Stimulated activated CD8-positive, alpha-beta memory T cell treated with anti-CD3 and anti-CD28 coated beads, Interleukin-7, amount 100 ng/mL, for 4 hours (primary cell): ENCODE measurements at places on chromosomes 6 and 20.

- DNase-seq = no peak
Measured at GRCh38 chr20:38187517-38187916, 22.4 kb upstream of the TGM2 start.

- no peak for DNase-seq
Measured at GRCh38 chr6:34093854-34094430, 51.9 kb downstream of the GRM4 start.

- DNase-seq = no peak
Measured at GRCh38 chr20:5821627-5822215, 71.5 kb downstream of the SHLD1 start.

GRCh38 chr6:3748208-3749066 is 3.1 kb downstream of the PXDC1 start:
- no peak for DNase-seq

DNA sequence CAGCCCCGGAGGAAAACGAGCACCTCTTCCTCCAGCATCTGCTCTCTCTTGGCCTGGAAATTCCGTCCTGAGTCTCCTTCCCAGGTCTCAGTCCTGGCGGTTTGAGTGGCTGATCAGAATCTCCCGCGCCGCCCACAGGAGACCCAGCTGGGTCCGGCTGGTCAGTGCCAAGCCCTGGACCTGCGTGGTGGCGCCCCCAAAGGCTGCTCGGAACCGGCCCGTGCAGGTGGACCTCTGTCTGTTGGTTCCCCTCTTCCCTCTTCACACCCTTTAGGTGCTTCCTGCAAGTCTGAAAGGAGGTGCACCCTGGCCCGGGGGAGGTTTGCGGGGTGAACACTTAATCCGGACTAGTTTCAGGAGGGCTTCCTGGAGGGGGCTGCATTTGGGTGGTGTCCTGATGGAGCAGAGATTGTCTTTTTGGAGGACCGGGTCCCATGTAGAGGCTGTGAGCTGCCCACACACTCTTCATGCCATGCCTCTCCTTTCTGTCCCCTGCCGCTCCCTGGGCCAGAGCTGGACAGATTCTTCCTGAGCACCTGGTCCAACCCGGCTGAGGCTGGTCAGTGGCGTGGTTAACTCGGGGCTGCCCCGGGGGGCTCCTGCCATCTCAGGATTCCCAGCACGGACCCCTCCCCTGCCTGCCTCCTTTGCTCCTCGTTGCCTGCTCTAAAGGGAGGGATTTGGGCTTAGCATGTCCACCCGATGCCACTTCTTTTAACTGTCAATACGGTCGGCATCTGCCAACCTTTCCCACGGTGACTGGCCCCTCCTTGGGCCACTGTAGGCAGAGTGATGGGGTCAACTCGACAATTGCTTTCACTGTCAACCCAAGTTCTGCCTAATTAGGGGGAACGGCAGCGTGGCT is 16.5 kb upstream of the BHLHE23 start:
- no peak for DNase-seq

- DNase-seq = no peak
Measured at GRCh38 chr6:4349931-4350330, 214.6 kb upstream of the ECI2 start.

DNA sequence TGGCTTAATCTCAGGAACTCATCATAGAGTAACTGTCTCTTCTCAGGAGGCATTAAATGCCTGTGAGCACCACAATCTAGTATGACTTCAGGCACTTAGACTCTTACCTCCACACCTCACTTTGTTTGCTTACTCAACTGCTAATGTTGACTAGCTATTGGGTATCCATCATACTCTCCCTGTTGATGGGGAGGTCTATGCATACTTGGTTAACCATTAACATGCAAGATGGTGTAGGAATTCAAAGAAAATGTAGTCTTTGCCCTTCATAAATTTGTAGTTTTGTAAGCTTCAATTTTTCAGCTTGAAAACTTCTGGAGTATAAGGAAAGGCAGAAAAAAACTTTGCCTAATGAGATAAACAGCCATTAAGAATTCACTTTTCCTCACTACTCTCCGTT is 501.0 kb upstream of the MARCKS start:
- DNase-seq = no peak

- DNase-seq = no peak
Measured at GRCh38 chr6:64589961-64590360, 954.4 kb downstream of the PHF3 start.

DNA sequence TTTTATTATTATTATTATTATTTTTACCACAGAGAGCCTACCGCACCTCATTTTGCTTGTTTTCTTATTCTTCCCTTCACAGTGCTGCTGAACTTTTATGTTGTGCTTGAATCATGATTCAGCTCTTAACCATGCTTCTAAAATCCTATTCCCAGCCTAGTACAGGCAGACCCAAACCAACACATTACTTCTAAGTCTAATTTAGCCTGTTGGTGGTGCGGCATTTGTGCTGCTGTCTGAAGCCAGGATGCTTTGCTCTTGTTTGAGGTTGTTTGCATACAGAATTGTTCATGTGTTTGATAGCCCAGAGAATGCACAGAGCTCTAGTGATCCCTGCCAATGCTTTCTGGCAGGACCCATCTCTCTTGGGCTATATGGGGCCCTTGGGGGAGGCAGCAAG is 213.5 kb upstream of the KCNG1 start:
- DNase-seq = no peak

GRCh38 chr6:168598251-168599117 is 157.5 kb downstream of the SMOC2 start:
- DNase-seq = no peak

- DNase-seq = no peak
Measured at GRCh38 chr6:46530896-46531295, 39.6 kb upstream of the RCAN2 start.

- DNase-seq = peak; percentile 68
Measured at GRCh38 chr6:33199687-33200218, 712 bp downstream of the RXRB start.
